ENCODE measurements at places on chromosomes 4 and X. TPM values are rescaled to one million over a fixed set of nuclear protein-coding genes. Genes with fewer than 3 reads are reported as not detected.

Gene MMRN1
- polyA plus RNA-seq = 17.7 TPM

Gene SORCS2
- 0.83 TPM for polyA plus RNA-seq

Gene MAGIX
- 3.4 TPM for polyA plus RNA-seq

Gene KLHL13
- polyA plus RNA-seq = 3.3 TPM

Gene STK32B
- polyA plus RNA-seq = 0.41 TPM

Gene ARX
- not detected for polyA plus RNA-seq

Gene TMEM271
- 0.02 TPM for polyA plus RNA-seq

Gene ODAPH
- polyA plus RNA-seq = not detected

Gene SLC9B1
- 0.37 TPM for polyA plus RNA-seq

Gene IL9R
- polyA plus RNA-seq = 0.09 TPM

All from adipose tissue (tissue), 3 donors.